Stimulated activated CD4-positive, alpha-beta T cell treated with anti-CD3 and anti-CD28 coated beads, Interleukin-12 subunit alpha, Interleukin-12 subunit beta, amount 100 ng/mL, for 24 hours (primary cell): ENCODE measurements at places on chromosomes 12 and 14.

DNA sequence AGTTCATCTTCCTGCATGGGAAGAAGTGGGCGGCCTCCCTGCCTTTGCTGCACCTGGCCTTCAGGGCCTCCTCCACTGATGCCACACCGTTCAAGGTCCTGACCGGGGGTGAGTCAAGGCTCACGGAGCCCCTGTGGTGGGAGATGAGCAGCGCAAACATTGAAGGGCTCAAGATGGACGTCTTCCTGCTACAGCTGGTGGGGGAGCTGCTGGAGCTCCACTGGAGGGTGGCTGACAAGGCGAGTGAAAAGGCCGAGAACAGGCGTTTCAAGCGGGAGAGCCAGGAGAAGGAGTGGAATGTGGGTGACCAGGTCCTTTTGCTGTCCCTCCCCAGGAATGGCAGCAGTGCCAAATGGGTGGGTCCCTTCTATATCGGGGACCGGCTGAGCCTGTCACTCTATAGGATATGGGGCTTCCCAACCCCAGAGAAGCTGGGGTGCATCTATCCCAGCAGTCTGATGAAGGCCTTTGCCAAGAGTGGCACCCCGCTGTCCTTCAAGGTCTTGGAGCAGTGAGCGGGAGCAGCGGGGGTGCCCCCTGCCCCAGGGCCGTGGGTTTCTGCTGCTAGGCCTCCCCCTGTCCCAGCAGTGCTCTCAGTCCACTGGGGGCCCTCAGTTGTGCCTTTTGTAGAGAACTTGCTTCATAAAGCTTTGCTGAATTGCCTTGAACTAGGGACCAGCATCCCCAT, 12.4 kb downstream of the CBLN3 start:
- no peak for DNase-seq

DNA sequence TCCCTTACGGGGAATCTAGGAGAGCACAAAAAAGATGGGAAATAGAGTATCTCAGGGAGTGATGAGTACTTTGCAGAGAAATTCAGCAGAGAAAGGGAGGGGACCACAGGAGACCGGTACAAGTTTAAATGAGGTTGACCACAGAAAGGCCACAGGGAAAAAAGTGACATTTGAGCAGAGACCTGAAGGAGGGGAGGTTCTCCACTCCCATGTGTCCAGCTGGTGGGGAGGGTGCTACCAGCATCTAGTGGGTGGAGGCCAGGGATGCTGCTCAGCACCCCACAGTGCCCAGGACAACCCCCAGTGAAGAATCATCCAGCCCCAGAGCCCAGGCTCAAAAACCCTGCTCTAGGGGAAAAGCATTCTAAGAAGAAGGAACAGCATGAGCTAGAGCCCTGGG, 34.6 kb downstream of the TESC start:
- no peak for DNase-seq

- DNase-seq, result peak; percentile 25
Observed at GRCh38 chr14:90060312-90060964, 1.4 kb upstream of the KCNK13 start.

DNA sequence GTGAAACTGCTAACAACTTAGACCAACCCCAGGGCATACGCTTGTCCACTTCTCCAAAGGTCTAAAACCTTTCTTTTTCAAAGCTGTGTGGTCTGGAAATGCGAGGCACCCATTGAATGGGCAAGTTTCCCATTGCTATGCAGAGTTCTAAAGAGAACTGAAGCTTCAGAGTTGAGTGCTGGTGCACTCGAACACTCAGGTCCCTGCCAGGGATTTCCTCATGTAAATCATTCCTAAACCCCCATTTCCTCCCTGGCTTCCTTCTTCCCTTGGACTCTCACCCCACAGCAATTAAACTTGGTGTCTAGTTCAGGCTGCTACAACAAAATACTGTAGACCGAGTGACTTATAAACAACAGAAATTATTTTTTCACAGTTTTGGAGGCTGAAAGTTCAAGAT, 2.2 kb upstream of the PXN start:
- DNase-seq, result no peak

GRCh38 chr14:49905989-49906388, 13.1 kb downstream of the ARF6 start:
- DNase-seq, result no peak

- DNase-seq, result no peak
Observed at GRCh38 chr14:71721791-71722190, 210.4 kb upstream of the RGS6 start.

- DNase-seq, result no peak
Observed at GRCh38 chr14:30620178-30620577, 1.9 kb upstream of the SCFD1 start.

DNA sequence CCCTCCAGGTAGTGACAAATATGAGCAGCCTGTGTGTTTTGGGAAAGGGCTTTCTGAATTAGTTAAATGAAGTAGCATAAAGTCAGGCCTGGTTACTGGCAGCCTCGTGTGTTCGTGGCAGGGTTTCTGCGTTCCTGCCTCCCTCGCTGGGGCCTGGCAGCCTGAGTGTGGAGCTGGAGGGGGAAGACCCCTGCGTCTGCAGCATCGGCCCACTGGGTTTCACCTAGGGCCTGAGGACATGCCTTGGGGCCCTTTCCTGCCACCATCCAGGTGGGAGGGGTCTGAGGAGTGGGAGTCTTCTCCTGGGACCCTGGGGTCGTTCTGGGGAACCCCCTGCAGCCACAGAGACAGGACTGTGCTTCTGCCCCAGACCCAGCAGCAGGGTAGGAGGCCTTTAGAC, 20.4 kb upstream of the AMN start:
- DNase-seq, result no peak

- no peak for DNase-seq
Observed at GRCh38 chr14:25069879-25070278, 19.9 kb upstream of the STXBP6 start.

DNA sequence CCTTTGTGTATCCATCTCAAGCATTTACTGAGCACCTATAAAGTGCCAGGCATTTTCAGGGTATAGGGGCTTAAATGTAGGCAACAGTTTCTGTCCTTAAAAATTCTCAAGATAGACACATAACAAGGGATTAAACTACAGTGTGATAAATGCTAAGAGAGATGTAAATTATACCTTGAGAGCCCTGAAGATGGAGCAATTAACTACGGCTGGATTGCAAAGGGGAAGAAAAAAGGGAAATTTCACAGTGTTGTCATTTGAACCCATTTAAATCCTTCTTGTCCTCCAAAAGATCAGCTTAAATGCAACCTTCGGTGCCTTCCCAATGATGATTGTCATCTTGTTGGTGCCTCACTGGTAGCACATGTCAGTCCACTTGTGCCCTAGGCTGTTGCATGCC, 11.5 kb upstream of the IL26 start:
- DNase-seq, result no peak

DNA sequence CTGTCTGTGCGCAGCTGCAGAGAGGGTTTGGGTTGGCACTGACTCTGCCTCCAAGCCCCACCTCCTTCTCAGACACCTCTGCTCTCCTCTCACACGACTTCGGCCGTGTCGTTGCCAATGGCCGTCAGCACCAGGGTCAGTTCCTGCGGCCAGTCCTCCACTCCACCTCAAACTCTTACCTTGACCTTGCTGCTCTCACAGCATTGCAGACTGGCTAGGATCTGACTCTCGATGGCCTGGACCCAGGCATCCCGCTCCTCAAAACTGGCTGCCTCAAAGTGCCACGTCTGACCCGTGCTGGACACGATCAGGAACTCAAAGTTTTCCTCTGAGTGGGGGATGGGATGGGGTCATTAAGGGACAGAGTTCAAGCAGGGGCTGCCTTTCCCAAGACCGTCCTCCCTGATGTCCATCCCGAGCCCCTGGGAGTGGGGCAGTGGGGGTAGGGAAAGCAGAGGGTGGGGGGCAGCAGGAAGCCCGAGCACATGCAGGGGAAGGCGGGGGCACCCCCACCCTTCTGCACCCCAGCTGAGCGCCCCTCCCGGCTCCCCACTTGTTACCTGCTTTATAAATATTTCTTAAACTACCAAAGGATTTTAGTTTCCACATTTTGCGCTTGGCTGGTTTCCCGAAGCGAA, 10.7 kb downstream of the AGAP2 start:
- no peak for DNase-seq

GRCh38 chr12:6946033-6946919, 2.5 kb downstream of the C12orf57 start:
- DNase-seq, result no peak

- no peak for DNase-seq
Observed at GRCh38 chr14:53524391-53524790, 371.3 kb upstream of the DDHD1 start.

- no peak for DNase-seq
Observed at GRCh38 chr12:98893126-98893674, 248.1 kb downstream of the APAF1 start.

- DNase-seq, result no peak
Observed at GRCh38 chr12:51318846-51319599, 5.0 kb downstream of the BIN2 start.

- no peak for DNase-seq
Observed at GRCh38 chr12:94730847-94731246, 80.5 kb upstream of the TMCC3 start.

- DNase-seq, result no peak
Observed at GRCh38 chr12:25307818-25308217, 57.1 kb upstream of the KRAS start.

DNA sequence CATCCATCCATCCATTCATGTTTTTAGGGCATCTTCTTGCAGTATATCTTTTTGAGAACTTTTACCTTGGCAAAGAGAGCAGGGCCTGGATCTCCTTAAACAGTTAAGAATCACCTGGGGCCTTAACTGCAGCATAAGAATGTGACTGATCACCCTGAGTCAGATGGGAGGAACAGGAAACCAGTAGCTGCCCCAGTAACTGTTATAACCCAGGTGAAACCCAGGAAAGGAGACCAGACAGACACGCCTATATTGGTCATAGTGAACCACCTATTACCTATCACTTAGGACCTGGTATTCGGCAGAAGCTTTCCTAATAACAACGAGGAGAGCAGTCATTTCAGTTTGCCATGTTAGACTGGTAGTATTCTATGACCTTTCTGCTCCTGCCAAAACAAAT, 43.4 kb upstream of the NR2C1 start:
- no peak for DNase-seq

DNA sequence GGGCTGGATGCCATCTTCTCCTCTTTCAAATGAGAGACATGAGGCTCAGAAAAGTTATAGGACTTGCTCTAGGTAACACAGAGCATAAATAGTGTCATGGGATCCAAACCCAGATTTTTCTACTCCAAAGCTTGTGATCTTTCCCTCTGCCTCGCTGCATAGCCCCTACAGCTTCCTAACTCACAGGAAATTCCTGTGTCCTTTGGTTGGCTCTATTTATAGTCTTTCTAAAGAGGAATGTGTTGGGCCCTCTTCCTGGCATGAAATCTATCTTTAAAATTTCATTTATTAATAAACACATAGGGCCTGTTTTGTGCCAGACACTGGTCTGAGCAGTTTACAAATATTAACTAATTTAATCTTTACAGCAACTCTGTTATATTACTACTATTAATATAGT, 9.8 kb upstream of the KCNA5 start:
- no peak for DNase-seq
